ENCODE measurements at places on chromosomes 5 and 9.

GRCh38 chr5:160497878-160498277 is 76.2 kb downstream of the PTTG1 start:
- no peak for DNase-seq

DNA sequence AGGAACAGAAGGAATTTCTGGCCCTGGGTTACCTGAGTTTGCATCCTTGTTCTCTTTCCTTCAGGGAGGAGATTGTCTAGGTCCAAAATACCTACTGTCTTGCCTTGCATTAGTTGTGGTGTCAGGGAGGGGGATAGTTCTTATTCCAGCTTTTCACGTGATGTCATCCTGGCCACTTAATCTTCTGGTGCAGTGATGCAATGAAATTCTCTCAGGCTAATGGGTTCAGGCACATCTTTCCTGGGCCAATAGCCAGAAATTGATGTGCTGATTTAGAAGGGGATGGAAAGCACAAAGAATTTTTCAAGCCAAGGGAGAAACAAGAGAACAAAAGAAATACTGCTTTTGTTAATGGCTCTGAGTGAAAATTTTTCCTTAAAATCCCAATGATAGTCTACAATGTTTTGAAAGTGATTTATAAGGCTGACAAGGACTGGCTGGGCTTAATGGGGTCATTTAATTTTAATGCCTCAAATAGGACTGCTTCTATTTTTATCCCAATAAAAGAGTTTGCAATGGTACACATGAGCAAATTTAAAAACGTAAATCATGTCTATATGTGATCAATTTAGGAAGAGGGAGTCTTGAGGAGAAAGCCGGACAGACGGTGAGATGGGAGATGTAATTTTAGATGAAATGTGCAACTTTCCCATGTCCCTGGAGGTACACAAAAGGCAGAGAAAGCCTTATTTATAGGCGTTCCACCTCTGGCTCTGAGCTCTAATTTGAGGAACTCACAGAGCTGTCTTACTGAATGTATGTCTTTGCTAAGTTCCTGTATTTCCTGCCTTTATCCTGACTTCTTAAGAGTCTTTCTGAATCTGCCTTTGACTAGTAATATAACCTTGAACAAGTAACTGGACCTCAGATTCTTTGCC is 89.3 kb upstream of the SV2C start:
- DNase-seq, result no peak

GRCh38 chr9:135961811-135962695 is 880 bp upstream of the UBAC1 start:
- no peak for DNase-seq

DNA sequence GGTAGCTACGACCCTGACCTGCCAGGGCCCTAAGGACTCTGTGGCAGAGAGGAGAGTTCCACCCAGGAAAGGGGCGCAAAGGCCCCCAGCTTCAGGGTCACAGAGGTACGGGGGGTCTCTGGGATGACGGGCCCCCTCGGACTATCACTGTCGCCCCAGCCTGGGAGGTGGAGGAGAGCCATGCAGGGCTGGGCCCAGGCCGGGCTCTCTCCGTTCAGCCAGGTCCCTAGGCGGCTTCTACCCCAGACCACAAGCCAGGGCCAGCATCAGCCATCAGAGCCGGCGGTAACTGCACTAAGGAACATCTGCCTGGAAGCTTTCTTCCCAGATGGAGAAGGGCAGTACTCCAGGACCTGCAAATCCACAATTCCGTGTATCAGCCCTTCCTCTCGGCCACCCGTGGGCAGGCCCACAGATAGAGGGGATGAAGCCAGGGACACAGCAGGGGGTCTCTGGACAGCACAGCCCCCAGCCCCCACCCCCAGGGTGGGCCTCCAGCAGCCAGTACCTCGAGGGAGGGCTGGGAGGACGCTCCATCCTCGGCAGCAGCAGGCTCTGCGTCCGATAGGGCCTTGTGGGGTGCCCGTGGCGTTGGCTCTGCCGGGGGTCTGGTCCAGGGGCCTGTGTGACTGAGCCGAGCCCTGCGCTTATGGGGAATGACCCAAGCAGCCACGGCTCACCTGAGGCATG is 38.4 kb downstream of the NACC2 start:
- no peak for DNase-seq

- DNase-seq, result no peak
These were observed 58.6 kb upstream of the TNFSF15 start for GRCh38 chr9:114864471-114864870.

DNA sequence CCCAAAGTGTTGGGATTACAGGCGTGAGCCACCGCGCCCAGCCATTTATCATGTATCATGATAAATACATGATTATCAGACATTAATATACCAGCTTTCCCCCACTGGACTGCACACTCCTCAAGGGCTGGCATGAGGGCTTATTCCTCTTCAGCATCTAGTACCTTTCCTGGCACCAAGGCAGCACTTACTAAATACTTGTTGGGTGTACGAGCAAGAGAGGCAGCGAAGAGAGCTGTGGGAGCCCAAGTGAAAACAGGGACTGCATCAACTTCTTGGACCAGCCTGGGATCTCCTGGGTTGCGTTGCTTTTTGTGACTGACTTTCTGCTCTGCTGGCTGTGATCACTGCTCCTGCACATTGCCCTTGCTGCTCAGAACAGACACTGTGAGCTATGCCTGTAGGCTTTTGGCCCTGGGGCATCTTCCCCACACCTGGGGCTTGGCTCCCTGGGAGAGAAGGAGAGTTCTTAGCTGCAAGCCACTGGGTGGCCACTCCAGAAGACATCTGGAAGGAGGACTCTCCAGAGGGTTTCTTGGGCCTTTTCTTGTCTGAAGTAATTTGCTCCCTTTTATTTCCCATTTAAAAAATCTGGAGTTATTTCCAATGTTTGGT is 224.3 kb downstream of the NR3C1 start:
- no peak for DNase-seq
